ENCODE measurements at places on chromosomes 5 and 9.

DNA sequence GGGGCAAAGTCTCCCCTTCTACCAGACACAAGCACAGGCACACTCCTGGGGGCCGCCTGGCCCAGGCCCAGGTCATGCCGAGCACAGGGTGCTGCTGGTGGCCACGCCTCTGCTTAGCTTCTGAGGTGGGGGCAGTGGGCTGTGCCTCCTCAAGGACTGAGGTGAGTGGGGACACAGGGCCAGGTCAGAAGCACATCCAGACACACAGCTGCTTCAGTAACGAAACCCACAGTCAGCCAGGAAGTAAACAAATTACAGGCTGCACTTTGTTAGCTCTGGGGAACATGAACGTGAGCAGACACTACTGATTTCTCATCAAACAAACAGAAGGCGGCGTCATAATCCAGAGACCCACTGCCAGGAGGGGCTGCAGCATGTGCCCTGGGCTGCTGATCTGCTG, 192.4 kb downstream of the HSPA4 start:
- no peak for DNase-seq

DNA sequence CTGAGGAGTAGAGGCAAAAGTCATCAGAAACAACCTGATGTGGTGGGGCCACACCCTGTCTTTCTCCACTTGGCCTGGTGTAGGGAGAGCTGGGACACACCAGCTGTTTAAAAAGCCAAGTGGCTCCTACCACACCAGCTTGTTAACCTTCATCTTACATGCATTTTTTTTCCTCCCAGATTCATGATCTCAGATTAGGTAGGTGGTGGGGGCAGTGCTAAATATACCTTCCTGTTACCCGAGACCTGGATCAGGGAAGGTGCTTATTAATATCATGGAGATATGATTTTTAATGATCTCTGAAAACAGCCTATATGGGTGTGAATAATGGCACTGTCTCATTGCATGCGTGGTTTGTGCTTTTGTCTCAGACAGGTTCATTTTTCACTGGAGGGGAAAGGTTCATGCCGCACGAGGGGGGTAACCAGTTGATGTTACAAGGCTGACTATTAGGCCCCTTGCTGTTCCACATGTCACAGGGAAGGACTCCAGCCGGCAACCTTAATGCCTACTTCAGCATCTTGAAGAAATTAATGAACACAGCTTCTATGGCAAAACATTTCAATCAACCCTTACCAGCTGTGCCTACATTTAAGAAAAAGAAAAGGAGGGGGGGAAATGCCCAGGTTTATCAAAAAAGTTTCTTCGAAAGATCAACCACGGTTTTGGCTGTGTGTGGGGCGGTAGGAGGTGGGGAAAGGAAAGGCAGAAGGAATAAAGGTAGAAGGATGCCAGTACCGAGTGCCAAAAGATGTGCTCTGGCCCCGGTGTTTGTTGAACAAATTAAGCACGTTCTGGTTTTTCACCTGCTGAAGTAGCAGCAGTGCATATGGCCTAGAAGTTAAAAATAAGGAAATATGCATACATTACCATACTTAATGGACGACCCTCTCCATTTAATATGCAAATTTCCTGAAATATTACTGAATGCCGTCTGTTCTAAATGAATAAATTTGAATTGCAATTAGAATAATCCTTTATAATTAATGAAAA, 185.4 kb downstream of the EBF1 start:
- no peak for DNase-seq

DNA sequence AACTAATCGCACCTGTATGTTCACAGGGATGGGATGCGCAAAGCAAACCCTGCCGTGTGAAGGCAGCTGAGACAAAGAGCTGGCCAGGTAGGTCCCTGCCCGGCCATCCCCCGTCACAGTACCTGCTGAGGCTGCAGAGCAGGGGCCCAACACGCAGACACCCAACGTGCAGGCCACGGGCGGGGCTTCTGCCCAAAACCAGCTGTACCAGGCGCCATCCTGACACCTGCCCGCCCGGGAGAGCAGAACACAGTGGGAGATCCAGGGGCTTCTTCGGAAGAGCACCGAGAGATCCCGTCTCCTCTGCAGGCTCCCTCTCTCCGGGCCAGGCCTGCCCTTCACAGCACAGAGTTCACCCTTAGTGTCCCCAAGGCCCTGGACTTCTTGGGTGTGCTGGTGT, 28.4 kb downstream of the ABO start:
- DNase-seq = no peak

GRCh38 chr5:131245312-131245711, 18.5 kb upstream of the CDC42SE2 start:
- DNase-seq = no peak

GRCh38 chr9:5269249-5269715, 35.2 kb downstream of the RLN2 start:
- no peak for DNase-seq

- DNase-seq = no peak
These were observed 14.2 kb downstream of the RFX3 start for GRCh38 chr9:3511551-3511950.

DNA sequence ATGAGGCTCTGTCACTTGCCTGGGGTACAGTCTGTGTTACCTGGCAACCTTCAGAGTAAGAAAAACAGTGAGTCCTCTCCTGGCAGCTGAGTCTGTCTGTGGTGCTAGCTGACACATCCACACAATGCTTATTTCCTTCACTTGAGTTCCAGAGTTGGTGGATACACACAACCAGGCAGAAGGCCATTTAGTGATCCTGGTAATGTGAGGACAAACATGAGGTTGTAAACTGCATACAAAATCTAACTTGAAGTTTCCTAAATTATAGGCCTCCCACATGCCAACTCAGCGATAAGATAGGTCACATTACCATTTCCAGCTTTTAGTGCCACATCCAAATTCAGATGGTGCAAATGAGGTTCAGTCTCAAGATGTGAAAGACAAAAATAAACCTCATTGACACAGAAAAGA, 125.5 kb downstream of the DCP2 start:
- DNase-seq = no peak

- no peak for DNase-seq
These were observed 3.3 kb upstream of the PRLR start for GRCh38 chr5:35233601-35234000.

DNA sequence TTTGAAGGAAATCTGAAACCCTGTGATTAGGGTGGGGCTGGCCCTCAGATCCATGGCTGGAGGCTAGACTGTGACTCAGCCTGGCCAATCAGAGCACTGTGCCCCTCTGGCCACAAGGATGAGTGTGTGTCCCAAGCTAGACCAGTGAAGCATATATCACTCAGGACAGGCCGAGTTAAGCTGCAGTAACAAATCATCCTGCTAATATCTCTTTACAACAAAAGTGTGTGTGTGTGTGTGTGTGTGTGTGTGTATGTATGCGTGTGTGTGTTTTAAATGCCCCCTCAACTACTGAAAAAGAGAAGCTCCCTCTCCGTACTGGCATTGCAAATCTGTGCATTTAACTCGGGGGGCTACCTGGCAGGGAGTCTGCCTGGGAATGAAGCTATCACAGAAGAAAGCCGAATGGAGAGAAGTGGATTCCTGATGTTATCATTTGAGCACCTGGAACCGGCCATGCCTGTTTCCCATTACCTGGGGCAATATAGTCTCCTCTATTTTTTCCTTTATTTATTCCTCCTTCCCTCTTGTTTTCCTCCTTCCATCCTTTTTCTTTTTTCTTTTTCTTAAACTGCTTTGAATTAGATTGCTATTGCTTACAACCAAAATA, 25.6 kb downstream of the STC2 start:
- DNase-seq = no peak
